ENCODE measurements at places on chromosomes 16 and 17.

DNA sequence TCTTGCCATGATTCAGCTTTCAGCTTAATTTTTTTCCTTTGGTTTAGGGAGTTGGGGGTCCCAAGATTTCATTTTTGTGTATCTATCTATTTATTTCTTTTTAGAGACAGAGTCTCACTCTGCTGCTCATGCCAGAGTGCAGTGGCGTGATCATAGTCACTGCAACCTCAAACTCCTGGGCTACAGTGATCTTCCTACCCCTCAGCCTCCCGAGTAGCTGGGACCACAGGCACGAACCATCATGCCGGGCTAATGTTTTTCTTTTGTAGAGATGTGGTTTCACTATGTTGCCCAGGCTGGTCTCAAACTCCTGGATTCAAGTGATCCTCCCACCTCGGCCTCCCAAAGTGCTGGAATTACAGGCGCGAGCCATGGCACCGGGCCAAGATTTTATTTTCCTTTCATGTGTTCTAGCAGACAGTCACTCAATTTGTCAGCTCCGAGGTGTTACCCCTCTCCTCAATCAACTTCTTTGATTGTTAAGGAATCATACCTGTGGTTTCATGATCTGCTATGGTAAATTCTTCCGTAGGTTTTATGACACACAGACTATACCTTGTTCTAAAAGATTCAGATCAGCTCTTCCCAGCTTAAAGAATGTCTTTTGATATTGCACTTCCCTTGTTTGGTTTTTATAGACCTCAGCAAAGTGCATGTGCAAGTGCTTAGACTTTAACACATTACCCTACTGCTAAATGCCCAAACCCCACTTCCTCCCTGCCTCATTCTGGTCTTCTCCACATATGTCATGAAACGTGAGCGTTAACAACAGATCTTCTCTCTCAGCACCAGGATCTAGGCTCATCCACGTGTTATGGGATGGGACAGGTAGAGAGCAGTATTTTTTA is 13.0 kb downstream of the UNC45B start:
- DNase-seq: no peak

- no peak for DNase-seq
Observed at GRCh38 chr16:30430428-30430970, 669 bp upstream of the DCTPP1 start.

GRCh38 chr16:24674877-24675276 is 54.6 kb upstream of the TNRC6A start:
- DNase-seq: no peak

DNA sequence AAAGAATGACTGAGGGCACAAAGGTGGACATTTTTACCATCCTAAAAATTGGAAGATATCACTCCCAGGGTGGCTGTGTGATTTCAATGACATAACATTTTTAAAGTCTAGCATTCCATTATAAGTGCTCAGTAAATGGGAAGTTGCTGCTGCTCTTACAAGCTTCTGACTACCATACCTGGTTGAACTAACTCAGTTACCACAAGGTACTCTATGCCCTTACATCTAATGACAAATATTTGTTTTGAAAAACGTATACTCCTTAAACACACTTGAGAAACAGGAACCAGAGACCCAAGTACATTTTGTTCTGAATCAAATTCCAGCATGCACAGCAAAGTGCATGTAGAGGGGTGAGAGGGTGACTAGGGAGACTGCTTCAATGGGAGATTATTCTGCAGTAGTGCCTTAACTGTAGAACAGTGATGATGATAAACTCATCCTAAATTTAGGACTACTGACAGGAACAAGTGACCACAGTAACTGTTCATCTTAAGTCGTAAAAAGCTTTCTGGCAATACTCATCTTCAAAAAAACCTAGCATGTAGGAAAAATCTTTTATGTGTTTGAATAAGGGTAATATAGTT is 83.5 kb downstream of the KANSL1 start:
- DNase-seq: no peak

- no peak for DNase-seq
Observed at GRCh38 chr17:68356520-68356919, 65.2 kb downstream of the ARSG start.

DNA sequence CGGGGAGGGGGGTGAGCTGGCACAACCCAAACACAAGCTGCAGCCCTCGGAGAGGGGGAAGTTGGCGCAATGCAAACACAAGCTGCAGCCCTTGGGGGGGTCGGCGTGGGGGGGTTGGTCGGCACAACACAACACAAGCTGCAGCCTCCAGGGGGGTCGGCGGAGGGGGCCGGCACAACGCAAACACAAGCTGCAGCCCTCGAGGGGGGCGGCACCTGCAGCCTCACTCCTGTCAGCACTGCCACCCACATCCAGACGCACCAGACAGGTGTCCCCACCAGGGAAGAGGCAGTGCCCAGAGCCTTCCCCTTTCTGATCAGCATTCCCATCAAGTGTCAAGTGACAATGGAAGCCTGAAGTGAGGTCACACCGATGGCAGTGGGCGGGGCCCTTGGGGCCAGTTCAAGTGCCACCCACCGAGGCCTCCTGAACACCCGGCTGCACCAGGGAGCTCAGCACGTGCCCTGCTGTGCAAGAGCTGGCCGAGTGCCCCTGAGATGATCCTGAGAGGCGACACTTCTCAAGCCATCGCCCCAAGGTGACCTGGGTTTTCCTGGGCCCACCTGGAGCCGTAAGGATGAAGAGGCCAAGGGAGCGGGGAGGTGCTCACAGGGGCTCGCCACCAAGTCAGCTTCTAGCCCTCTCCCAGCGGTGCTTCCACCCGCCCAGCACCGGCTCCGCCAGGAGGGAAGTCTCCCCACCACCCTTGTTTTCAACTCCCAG is 59.3 kb downstream of the KLHDC4 start:
- DNase-seq: peak; percentile 68

DNA sequence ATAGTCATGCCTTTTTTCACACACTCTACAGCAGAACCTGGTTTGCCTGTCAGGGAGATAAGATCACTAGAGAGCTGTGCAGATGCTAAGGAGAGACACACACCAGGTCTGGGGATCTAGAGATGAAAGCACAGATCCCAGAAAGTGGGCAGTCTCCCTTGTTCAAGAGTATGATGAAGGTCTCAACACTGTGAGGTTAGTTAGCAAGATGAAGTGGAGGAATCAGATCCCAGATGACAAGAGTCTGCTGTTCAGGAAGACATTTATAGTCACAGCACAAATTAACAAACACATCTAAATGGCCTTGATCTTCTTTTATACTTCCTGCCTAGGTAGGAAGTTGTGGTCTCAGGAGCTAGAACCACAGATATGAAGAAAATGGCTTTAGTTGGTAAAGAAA is 23.4 kb upstream of the SKAP1 start:
- DNase-seq: no peak

DNA sequence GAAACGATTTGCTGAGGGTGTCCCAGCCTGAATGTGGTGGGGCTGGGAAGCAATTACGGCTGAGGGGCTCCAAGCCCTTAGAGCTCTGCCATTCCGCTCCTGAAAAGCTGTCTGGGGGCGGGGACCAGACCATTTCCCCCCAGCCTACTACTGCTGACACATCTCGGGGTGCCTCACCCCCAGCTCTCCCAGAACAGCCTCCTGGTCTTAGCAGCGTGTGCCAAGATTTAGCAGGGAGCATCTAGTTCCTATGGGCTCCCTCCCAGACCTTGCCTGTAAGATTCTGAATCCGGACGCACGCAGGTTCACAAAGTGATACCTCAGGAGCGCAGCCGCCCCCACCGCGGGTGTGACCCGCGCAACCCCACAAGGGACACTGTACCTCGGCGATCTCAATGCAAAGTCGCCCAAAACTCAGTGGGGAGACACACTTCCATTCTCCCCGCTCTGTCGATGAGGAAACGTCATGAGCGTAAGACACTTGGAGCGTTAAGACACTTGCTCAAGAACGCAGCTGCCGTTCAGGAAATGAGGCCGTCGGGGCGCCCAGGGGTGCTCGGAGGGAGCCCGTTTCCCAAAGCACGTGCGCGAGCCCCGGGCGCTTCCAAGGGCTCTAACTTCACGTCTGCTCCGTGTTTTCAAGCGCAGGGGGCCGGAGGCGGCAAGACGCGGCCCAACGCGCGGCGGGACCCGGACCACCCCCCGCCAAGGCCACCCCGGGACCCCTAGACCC is 629 bp downstream of the GEMIN4 start:
- no peak for DNase-seq

DNA sequence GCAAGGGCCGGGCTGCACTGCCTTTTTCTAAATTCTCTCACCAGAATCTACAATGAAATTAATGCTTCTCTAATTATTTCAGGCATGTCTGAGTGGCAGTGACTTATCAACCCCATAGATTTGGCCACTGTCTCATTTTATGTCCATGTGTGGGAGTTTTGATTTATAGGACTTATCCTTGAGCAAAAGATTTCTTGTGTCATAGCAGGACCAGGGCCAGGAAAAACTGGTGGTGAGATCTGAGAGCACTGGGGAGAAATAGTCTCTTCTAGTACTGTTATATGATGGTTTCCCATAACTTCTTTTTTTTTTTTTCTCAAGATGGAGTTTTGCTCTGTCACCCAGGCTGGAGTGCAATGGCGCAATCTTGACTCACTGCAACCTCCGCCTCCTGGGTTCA is 1.5 kb upstream of the KRT23 start:
- DNase-seq: no peak

DNA sequence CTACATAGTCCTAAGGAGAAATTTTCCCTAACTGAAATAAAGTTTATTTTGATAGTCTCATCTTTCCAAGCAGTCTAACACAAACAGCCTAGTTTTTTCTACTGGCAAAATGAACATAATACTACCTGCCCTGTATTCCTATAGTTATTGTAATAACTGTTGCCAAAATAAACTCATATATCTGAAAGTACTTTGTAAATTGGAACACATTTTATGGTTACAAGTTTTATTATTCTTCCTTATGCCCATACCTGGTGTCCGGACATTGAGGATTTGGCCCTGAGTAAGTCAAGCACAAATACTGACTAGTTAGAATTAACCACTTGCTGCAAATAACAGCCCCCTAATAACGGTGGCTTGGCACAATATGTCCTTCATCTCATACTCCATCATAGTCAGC is 120.4 kb upstream of the TOM1L1 start:
- DNase-seq: no peak

GRCh38 chr17:27741361-27741861 is 58.9 kb downstream of the NOS2 start:
- DNase-seq: no peak

DNA sequence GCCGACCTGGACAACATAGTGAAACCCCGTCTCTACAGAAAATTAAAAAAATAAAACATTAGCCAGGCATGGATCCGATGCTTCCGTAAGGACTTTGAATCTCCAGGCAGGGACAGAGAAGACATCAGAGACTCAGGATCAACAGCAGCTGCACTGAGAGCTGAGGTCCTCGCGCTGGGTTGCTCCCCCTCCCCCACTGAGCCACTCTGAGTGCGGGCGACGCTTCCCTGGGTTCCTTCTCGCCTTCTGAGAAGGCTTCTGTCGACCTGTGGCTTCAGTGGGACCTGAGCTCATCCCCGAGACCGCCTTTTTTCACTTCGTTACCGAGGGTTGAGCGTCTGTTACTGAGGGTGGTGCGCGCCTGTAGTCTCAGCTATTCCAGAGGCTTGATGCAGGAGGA is 20.4 kb downstream of the ACTG1 start:
- no peak for DNase-seq
